ENCODE measurements at places on chromosomes 5 and 9.

- DNase-seq: no peak
Observed at GRCh38 chr9:112532427-112532826, 45.8 kb downstream of the KIAA1958 start.

DNA sequence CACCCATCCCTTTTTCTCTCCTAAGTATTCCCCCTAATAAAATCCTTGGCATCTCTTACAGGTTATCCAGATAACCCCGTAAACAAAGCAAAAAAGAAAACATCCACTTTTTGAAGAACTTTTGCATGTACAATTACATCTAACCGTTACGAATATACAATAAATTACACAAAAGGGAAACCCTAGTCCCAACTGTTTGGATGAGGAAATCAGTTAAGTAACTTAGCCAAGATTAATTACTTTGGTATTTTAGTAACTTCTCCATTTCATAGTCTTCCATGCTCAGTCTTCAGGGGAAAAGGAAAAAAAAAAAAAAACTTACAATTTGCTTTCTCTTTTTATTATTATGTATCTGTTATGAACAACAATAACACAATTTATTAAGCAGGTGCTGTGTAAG is 212.9 kb downstream of the ACTL7B start:
- no peak for DNase-seq

GRCh38 chr9:92325991-92326500 is 293 bp downstream of the CENPP start:
- no peak for DNase-seq

DNA sequence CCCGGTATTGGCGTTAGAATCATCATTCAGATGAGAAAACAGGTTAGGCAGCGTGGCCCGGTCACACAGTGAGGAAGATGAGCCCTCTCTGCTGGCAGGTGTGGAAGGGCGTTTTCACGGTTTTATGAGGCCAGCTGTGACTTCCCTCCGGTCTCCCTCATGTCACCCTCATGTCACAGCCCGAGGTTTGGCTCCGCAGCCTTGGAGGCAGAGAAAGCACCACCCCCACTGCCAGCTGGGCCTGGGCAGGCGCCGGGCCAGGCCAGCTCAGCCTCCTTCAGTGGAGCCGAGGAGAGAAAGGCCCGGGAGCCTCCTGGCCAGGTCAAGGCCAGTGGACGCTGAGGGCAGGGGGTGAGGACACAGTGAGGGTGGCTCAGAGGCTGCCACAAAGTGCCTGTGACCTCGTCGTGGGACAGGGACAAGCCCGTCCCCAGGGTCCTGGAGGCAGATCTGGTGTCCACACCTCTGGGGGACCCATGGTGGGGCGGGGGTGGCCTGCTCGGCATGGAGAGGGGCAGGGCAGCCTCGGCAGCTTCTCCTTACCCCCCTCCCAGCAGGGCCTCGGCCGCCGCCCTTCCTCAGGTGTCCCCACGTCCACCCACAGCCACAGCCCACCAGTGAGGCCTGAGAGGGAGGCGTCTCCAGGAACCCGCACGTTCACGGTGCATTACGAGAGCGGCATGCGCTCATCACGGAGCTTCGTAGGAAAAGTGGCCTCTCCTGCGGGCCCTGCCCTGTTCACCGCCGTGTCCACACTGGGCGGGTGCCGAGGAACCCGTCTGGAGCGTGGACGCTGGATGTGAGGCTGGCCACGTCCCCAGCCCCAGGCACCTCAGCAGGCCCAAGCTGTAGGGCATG is 32.2 kb downstream of the EXD3 start:
- DNase-seq: no peak

- DNase-seq: no peak
Observed at GRCh38 chr5:122999947-123000563, 36.5 kb downstream of the PPIC start.

GRCh38 chr9:132903574-132904492 is 25.1 kb downstream of the SPACA9 start:
- no peak for DNase-seq

DNA sequence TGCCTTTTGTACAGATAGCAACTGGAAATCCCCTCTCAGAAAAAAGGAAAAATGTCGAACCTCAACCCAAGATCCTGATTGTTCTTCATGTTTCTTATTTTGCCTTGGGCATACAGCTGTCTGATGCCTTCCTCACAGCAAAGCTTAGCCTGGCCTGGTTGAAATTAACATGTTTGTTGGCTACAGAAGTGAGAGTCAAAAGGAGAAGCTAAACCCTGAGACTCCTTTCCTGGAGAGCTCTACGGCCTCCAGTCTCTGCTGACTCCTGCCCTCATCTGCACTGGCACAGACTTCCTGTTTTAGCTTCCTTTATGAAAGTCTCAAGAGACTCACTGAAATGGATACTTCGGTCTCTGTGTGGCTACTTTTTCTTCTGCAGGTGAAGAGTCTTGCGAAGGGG is 186.7 kb downstream of the PARP8 start:
- peak; percentile 1 for DNase-seq

DNA sequence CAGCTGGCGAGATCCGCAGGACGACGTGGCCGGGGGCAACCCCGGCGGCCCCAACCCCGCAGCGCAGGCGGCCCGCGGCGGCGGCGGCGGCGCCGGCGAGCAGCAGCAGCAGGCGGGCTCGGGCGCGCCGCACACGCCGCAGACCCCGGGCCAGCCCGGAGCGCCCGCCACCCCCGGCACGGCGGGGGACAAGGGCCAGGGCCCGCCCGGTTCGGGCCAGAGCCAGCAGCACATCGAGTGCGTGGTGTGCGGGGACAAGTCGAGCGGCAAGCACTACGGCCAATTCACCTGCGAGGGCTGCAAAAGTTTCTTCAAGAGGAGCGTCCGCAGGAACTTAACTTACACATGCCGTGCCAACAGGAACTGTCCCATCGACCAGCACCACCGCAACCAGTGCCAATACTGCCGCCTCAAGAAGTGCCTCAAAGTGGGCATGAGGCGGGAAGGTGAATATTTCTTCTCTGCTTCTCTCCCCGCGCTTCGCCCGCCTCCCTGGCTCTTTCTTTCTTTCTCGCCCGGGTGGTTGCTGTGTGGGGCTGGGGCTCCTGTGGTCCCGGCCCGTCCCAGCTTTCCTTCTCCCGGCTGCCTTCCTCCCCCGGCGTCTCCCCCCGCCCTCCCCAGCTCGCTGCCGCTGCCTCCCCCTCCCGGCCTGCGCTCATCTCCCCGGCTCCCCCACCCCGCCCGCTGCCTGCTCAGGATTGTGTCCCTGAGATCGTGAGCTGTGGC is 2.2 kb downstream of the NR2F1 start:
- DNase-seq: no peak

GRCh38 chr5:41527201-41527779 is 16.9 kb upstream of the PLCXD3 start:
- no peak for DNase-seq

DNA sequence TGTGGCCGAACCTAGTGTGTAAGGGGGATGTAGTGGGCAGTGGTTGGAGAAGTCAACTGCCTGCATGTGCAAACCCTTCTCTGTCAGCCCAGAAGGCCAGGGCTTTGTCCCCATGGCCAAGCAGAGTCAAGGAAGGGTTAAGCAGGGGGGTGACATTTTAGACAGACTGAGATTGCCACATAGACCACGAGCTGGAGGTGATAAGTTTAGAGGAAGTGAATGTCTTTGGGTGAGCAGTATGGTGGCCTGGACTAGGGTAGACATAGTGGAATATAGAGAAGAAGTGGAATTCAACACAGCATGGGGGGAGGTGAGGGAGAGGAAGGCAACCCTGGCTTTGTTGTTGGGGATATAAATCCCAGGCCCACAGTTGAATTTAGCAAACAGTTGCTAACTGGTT is 38.7 kb upstream of the CDKN2AIPNL start:
- no peak for DNase-seq

GRCh38 chr9:14715102-14715501 is 7.4 kb downstream of the CER1 start:
- no peak for DNase-seq

DNA sequence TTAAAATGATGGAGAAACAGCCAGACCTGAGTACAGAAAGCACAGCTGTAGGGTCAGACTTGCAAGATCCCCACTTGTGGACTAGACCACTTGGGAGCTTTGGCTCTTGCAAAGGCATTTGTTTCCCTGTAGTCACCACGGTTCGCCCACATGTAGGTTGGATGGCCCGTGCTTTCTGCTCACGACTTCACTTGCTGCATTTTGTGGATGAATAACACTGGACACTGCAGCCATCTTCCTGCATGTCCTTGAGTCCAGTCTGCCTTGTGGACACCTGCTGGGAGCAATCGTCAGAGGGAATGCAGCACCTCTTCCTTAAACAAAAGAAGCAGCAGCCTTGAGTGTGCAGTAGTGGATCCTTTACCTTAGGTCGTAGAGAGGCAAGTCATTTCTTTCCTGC is 372.9 kb upstream of the IRX2 start:
- DNase-seq: no peak

DNA sequence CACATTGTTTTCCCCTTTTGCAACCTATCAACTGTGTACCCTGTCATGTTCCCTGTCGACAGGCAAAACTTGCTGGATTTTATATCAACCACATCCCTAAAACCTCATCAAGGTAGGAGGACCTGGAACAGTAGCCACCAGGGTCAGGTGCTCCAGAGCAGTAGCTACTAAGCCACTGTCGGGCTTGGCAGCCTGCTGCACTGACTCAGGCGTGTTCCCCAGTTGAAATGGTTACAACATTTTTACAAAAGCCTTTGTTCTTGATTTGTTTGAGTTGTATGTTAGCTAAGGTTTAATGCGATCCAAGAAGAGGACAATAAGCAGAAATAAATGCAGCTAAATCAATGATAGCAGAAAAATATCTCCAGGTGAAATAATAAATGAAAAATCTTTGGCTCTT is 407.4 kb upstream of the TLE4 start:
- DNase-seq: no peak

GRCh38 chr5:148085977-148086705 is 22.4 kb downstream of the SPINK5 start:
- no peak for DNase-seq

- DNase-seq: no peak
Observed at GRCh38 chr9:79686381-79687130, 114.8 kb downstream of the TLE4 start.

- DNase-seq: no peak
Observed at GRCh38 chr5:67305913-67306710, 109.5 kb upstream of the CD180 start.

DNA sequence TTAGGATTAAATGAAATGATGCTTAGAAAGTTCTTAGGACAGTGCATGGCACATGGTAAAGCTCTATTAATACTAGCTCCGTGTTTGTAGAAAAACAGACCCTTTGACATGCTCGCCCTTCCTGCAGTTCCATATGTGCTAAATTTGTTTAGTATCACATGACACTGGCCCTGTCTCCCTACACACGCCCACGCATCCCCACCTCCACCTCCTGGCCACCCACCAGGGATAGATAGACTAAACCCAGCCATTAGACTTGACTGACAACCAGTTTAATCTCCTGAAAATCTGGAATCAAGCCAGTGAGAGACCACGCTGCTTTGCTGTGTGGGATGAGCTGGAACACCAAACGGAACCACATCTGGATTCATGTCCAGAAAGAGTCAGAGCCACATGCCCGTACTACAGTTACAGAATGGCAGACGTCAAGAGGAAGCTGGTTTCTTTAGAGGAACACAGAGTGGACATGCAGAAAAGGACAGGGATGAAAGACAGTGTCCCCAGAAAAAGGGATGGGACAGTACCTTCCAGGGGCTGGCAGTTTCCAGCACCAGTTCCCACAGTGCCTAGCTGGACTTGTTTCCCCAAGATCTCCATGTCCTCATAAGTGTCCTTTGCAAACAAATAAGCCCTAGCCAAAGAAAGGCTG is 186.1 kb downstream of the PDZD2 start:
- DNase-seq: no peak

- no peak for DNase-seq
Observed at GRCh38 chr5:157516006-157516405, 56.0 kb downstream of the NIPAL4 start.

DNA sequence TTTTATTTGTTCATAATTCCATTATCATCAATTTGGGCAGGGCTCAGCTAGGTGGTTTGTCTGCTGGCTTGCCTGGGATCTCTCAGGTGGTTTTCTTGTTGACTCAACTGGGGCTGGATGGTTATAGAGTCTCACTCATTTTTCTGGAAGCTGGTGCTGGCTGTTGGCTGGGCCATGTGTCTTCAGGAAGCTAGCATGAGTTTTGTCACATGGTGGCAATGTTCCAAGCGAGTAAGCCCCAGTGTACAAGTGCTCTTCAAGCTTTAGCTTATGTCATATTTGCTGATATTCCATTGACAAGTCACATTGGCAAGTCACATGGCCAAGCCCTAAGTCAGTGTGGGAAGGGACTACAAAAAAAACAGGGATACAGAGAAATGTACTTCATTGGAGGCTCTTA is 2.3 kb upstream of the RASEF start:
- DNase-seq: no peak

GRCh38 chr5:179275941-179276837 is 69.1 kb downstream of the ADAMTS2 start:
- no peak for DNase-seq

GRCh38 chr9:117145081-117145480 is 269.8 kb downstream of the ASTN2 start:
- DNase-seq: no peak

DNA sequence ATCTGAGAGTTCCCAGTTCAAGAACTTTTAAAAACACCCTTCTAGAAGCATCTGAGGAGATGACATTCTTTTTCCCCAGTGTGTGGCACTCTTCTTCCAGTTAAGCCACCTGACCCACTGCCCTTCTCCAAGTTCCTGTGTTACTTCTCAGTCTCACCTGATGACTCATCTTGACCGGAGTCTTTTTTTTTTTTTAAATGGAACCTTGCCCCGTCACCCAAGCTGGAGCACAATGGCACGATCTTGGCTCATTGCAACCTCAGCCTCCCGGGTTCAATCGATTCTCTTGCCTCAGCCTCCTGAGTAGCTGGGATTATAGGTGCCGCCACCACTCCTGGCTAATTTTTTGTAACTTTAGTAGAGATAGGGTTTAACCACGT is 224.1 kb upstream of the DAB2 start:
- DNase-seq: no peak

- DNase-seq: no peak
Observed at GRCh38 chr5:170302653-170303501, 5.3 kb upstream of the LCP2 start.

GRCh38 chr9:80233102-80233843 is 661.5 kb downstream of the TLE4 start:
- no peak for DNase-seq

DNA sequence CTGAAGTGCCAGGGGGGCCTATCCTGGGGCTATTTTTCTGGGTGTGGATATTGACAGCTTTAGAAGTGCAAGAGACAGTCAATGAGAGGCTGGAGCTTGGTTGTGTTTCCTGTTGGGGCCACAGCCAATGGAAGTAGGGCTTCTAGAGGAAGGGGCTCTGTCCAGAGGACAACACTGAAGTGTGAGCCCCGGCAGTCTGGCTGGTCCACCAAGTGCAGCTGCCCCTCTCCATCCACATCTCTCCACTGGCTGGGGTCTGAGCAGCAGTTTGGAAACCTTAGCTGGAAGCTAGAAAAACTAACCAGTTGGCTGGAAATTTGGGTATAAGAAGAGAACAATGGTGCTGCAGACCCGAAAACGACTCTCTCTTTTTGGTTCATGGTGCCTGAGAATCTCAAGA is 64.3 kb upstream of the PSD2 start:
- no peak for DNase-seq

GRCh38 chr5:159098603-159099436 is 896 bp downstream of the EBF1 start:
- DNase-seq: no peak

Measured in skin of body (tissue), 3 donors.